ENCODE measurements at places on chromosomes 11 and 22.

- DNase-seq: no peak
These were observed 19.9 kb downstream of the TRIOBP start for GRCh38 chr22:37716708-37717107.

DNA sequence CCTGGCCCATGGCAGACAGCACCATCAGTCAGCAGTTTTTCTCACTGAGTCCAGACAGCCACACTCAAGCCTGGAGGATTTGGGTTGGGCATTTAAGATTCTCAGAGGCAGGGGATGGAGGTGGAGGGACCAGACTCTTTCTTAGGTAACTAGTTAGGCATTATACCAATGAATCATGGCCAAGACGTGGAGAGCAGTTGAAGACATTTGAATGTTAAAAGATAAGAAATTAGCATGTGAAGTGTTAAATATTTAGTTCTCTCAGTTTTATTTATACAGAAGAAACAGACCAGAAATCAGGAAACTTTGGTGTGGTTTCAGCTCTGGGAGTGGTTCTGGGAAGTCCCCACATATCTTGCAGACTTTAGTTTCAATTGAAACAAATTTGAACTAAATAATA, 9.9 kb downstream of the GTF2H1 start:
- no peak for DNase-seq

- DNase-seq: no peak
These were observed 245.8 kb downstream of the CSNK2A3 start for GRCh38 chr11:11107076-11107723.

GRCh38 chr11:15852179-15852578, 504.2 kb downstream of the SOX6 start:
- DNase-seq: no peak

DNA sequence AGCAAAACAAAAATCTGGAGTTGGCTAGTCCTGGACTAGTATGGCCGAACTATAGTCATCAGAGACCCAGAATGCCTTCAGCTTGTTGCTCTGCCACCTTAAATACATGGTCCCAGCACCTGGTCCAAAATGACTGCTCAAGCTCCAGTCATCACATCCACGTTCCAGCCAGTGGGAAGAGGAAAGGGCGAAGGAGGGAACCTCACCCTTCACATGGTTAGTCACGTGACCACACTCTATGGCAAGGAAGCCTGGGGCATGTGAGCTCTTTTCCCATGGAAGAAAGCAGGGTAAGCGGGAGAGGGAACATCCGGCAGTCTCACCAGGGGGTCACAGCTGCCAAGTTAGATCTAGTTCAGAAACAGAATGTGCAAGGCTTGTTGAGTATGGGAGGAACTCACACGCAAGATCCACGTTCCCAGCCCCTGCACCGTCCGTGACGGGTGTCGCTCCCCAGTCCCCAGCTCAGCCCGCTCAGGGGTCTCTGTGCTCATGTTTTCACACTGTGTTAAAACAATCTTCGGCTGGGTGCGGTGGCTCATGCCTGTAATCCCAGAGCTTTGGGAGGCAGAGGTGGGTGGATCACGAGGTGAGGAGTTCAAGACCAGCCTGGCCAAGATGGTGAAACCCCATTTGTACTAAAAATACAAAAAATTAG, 1.9 kb upstream of the ANO9 start:
- DNase-seq: no peak

DNA sequence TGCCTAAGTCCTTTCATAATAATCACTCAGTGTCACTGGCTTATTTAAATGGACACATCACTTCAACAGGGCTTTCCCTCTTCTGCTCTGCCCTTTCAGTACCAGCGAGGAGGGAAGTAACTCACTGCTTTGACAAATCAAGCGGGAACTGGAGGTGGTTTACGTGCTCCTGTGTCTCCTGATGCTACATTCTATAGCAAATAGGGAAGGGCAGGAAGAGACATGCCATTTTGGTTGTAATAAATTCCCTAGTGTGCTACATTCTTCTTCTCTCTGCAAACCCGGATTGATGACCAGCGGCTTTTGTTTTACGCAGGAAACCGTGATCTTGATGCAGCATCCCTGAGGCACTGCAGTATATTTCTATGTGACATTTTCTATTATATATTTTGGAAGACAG, 371.1 kb upstream of the SYN3 start:
- DNase-seq: no peak

GRCh38 chr22:46446799-46447198, 90.6 kb downstream of the CELSR1 start:
- no peak for DNase-seq

DNA sequence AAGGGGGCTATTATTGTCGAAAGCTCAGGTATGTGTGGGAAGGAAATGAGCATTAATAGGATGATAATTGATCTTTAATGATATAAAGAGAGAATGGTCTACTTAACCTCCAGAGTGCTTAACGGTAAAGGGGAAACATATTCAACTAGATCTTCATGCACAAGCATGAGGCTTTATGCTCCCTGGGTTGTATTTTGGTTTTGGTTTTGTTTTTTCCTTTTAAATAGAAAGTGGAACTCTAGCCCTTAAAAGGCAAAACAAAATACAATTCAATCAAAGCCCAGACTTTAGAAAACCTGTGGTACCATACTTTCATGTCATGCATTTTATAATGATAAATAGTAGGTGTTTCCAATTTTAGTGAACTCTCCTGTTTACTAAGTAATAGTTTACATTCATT, 622.7 kb downstream of the METTL15 start:
- no peak for DNase-seq

- DNase-seq: no peak
These were observed 35.7 kb downstream of the CYB5R2 start for GRCh38 chr11:7637447-7638157.

- DNase-seq: no peak
These were observed 77.2 kb upstream of the PPARA start for GRCh38 chr22:46072981-46073682.

DNA sequence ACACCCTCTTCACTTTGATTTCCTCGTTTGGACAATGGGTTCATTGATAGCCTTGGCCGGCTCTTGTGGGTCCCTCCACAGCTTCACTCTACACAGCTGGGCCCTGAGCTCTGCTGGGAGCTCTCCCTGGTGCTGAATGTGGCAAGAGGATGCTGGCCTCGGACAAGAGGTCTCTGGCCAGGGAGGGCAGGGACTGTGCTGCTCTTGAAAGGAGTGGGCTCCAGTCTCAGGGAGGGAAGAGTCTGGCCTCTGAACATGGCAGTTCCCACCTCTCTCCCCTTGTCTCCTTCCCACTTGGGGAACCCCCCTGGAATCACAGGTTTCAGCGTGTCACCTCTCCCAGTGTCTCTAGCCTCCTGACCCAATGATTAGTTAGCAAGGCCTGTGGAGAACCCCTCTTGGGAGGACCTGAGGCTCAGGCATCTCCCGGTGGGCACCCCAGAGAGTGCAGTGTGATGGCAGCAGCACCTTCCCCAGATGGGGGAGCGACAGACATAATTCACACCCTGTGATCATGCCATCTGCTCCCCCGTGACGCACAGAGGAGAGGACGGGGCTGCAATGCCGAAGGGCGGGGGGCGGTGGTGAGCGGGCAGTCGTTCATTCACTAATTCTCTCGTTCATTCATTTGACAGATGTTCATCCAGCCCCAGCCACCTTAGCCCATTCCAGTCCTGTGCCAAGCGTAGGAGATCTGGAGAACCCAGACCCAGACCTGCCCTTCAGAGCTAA, 2.8 kb upstream of the CABP7 start:
- no peak for DNase-seq
